ENCODE measurements at places on chromosomes 12 and 14. TPM values are rescaled to one million over a fixed set of nuclear protein-coding genes. Genes with fewer than 3 reads are reported as not detected.

- no peak overlapping the region for H3K27ac ChIP-seq
- H3K36me3 ChIP-seq: no peaks in the 10 kb centered on the region
- H3K27me3 ChIP-seq: no peaks in the 10 kb centered on the region
- peaks cover 8% of the 10 kb centered on the region for H3K4me1 ChIP-seq
- no peak overlapping the region for H3K4me3 ChIP-seq
Observed at GRCh38 chr14:79585845-79586244, 625.5 kb downstream of the DIO2 start.

DNA sequence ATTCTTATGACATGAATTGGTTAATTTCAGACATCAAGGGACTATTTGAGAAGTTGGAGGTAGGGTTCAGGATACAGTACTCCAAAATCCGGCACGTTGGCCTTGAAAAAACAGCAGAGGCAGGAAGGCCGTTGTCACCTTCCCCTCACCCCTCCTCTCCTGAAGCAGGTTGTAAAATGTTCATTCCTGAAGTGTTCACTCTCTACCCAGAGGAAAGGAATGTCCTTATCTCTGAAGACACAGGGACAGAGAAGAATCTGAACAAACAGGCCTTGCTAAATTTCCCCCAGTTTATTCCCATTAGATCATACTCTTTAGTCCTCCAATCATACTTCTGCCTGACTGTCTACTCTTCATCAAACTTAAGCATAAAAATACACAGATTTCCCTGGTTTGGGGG, 313.6 kb downstream of the ZFP36L1 start:
- no peaks in the 10 kb centered on the region for H3K27me3 ChIP-seq
- DNase-seq: no peak
- no peak overlapping the region for H3K4me3 ChIP-seq
- no peak overlapping the region for H3K27ac ChIP-seq

GRCh38 chr14:99549684-99550083, 54.3 kb downstream of the CCDC85C start:
- H3K27me3 ChIP-seq: no peaks in the 10 kb centered on the region
- H3K27ac ChIP-seq: no peak overlapping the region
- DNase-seq: no peak
- H3K4me1 ChIP-seq: no peaks in the 10 kb centered on the region
- H3K4me3 ChIP-seq: no peak overlapping the region

Gene RAB3IP
- 29.6 TPM for total RNA-seq

GRCh38 chr14:34465069-34465859, 3.2 kb upstream of the SPTSSA start:
- no peaks in the 10 kb centered on the region for H3K36me3 ChIP-seq
- no peak overlapping the region for H3K27ac ChIP-seq
- H3K4me1 ChIP-seq: peaks cover 2% of the 10 kb centered on the region

DNA sequence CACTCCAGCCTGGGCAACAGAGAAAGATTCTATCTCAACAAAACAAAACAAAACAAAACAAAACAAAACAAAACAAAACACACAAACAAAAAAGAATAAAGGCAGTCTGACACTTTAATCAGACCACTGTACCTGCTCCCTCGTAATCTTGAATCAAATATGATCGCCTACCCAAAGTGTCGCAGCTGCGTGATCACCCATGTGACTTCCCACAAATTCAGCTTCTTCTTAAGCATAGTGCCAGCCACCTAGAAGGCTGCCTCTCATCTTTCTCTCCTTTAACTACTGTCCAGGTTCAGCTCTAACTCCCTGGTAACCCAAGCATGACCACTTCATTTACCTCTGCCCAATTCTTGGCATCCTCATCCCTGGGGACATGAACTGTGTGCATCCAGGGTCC, 37.4 kb downstream of the FMNL3 start:
- H3K36me3 ChIP-seq: no peaks in the 10 kb centered on the region
- no peak overlapping the region for H3K4me3 ChIP-seq
- no peaks in the 10 kb centered on the region for H3K27me3 ChIP-seq
- DNase-seq: no peak
- peaks cover 60% of the 10 kb centered on the region for H3K4me1 ChIP-seq

Gene ZFP36L1
- 187 TPM for total RNA-seq

Data from upper lobe of right lung (tissue), 1 donor.